Fibroblast of skin of right biceps (primary cell): ENCODE measurements at places on chromosomes 1 and 21.

- DNase-seq: no peak
These were observed 4.8 kb upstream of the PSEN2 start for GRCh38 chr1:226865590-226865989.

DNA sequence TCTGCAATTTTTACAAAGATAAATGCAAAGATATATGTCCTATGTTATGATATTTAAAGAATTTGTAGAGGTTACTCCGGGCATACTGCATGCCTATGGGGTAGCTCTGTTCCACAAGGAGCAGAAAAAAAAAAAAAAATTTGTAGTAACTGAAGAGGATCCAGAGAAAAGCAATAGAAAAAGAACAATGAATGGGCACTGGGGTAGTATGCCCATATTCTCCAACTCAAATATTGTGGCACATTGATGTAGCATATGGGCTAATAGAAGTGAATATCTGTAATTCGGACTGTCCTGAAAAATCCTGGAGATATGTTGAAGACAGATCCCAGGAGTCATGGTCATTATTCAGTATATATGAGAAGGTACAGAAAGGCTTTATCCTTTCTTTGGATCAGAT, 1.1 kb upstream of the AKIRIN1 start:
- DNase-seq: no peak

DNA sequence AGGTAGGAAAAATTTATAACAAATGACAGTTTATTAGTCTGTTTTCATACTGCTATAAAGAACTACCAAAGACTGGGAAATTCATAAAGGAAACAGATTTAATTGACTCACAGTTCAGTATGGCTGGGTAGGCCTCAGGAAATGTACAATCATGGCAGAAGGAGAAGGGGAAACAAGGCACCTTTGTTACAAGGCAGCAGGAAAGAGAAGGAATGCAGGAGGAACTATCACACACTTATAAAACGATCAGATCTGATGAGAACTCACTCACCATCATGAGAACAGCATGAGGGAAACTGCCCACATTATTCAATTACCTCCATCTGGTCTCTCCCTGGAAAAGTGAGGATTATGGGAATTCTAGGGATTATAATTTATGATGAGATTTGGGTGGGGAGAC, 61.3 kb downstream of the ASB17 start:
- no peak for DNase-seq

DNA sequence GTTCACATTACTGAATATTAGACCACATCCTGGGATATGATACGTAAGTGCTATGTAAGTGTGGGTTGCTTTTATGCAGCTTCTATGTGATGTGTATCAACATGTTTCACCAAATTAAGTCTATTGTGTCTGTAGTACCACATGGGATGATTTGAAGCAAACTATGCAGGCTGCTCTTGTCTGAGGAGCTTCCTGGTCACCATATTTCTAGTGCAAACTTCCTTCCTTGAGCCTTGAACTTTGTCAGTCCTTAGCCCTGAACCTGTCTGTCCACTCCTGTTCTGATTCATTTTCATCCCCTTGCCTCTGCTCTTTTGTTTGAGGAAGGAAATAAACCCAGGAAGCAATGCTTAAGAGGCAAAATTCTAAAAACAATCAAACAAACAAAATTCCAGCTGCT, 117.5 kb upstream of the VANGL1 start:
- no peak for DNase-seq

GRCh38 chr21:42892582-42892930, 553 bp upstream of the NDUFV3 start:
- DNase-seq: no peak

DNA sequence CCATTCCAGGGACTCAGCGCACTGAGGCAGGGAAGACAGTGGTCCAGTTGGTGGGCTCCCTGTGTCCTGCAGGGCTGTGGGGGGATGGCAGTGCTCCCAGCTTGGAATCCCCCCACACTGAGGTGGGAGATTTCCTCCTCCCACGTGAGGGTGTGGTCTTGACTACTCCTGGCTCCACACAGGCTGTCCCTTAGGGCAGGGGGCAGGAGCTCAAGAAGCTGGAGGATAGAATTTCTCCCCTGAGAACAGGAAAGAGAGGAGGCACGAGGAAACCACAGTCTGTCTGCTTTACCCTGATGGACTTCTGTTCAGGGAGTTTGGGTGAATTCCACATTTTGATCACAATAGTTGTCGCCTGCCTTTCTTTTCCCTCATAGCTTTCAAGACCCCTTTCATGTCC, 62.1 kb downstream of the CACNA1E start:
- DNase-seq: no peak

DNA sequence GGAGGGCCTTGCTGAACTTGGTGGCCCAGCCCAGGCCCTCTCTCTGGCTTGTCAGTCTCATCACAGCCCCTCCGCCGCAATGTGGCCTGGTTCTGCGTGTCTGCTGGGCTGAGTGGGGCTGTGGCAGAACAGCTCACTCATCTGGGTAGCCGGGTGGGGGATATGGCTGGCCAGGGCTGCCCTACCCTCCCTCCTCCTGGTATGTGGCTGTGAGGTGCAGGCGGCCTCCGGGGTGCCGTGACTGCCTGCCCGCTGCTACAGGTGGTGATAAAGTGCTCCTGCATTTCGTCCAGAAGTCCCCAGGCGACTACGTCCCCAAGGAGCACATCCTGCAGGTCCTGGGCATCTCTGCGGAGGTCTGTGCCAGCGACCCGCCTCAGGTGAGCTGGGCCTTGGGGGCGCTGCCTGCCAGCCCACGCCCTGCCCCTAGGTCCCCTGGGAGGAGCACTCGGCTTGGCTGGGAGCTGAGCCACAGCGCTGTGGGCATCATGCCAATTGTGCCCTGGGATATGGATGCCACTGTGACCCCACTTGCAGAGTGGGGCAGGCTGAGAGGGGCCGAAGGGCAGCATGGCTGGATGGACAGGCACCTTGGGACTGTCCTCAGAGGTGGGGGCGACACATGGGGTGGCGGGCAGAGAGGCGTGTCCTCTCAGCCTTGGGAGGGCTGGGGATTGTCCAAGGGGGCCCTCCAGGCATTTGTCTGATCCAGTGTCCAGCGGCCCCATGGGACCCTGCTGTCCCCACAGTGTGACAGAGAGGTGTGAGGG, 2.3 kb downstream of the PRXL2B start:
- no peak for DNase-seq

DNA sequence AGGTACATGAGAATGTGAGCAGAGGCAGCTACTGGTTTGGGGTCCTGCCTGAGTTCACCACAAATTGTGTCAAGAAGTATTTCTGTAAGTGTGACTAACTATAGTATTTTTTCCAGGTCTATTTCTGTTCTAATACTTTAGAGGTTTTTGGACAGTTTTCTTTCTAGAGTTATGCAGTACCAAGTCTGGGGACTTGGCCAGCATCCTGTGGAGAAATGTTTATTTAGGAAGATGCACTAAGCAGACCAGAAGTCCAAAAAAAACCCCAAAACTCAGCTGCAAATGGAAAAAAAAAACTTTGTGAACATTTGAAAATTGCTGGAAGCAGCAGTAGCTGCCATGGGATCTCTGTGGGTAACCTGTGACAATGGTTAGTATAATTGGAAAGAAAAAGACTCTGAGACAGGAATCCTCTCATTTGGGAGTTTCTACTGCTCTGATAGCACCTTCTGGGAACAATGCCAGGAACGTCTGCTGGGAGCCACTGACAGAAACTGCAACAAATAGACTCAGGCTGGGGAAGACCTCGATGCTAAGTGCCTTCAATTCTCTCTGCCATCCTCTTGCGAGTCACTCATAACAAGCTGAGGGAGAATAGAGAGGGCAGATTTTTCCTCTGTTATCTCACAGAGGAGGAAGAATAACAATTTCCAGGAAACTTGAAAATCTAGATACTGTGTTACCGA, 37.6 kb downstream of the OR10R2 start:
- DNase-seq: peak; percentile 1

- DNase-seq: no peak
These were observed 17.6 kb downstream of the GPR137B start for GRCh38 chr1:236159704-236160539.

GRCh38 chr1:41293779-41294178, 51.7 kb upstream of the SCMH1 start:
- no peak for DNase-seq

DNA sequence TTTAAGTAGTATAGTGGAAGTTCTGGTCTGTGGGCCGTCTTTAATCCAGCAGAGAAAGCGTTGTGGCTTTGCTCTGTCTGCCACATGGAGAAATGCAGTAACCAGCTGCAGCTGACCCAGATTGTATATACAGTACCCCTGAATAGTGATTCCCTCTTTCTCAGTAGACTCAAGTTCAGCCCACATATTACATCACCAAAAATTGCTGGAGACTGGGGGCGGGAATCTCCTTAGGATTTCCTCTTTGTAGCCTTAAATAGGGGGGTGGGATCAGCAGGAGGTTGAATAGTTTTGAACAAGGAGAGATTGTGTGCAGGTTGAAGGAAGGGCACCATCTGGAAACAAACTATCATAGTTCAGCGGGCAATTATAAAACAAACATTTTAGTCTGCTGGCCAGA, at the start of gene ANGPTL1:
Gene ANGPTL1, minus strand, starts transcription at position 134 of the 400 bp plus-strand sequence. CDS start 5,301 bp downstream, outside the sequence.
- peak; percentile 24 for DNase-seq

DNA sequence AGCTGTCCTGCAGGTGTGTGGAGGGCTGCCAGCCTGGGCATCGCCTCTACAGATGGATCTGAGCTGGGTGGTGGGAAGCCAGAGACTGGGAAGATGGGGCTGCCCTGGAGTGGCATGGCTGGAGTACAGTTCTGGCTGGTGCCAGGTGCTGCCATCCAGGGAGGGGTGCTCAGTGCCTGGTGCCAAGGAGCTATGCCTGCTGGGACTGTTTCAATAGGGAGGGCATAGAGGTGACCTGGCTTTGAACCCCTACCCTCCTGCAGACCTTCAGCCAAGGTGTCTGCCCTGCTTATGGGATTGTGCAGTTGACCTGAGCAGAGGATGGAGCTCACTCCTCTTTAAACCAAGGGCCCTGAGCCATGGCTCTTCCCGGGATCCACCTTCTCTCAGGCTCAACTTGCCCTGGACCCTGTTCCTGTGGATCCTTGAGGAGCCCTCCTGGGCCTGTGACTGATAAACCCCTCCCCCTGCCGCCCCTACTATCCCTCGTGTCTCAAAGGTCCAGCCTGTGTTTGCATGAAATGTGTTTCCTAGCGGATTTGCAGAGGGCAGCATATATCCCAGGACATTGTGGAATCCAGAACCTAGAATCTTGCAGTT, 48.7 kb downstream of the PTPRU start:
- no peak for DNase-seq

GRCh38 chr21:36504067-36505058, 24.4 kb upstream of the CLDN14 start:
- peak; percentile 39 for DNase-seq

- peak; percentile 64 for DNase-seq
These were observed 2.6 kb downstream of the HDGF start for GRCh38 chr1:156748670-156749418.

- DNase-seq: no peak
These were observed 45.6 kb upstream of the HFM1 start for GRCh38 chr1:91450260-91450659.

DNA sequence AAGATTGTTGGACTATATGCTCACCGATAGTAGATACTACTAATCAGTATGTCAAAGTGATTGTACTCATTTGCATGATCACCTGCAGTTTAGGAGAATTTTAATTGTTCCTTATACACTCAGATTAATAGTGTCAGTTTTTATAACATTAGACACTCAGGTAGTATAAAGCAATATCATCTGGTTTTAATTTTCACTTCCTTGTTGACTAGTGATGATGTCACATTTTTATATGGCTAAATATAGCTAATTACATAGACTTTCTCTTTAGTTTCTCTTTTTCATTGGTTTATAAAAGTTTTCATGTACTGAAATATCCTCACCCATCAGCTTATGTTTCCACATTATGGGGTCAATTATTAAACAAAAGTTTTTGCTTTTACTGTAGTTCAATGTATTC, 1332.4 kb upstream of the ADGRL2 start:
- no peak for DNase-seq

DNA sequence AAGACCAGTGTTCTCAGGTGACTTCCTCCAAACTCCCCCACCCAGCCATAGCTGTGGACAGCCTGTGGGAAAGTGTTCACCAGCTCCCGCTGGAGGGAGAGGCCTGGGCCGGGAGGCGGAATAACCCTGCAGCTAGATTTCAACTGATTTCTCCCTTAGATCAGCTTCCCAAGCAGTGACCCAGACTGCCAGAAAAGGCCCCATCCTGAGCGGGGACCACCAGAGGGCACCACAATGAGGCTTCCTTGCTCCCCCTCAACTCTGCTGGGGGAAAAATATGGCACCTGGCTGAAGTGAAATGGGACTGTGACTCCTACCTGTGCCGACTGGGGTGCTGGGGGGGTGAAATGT, 50.8 kb downstream of the RHBG start:
- DNase-seq: no peak

- DNase-seq: peak; percentile 61
These were observed 39.0 kb upstream of the CADM3 start for GRCh38 chr1:159132271-159132881.
